Stimulated activated CD8-positive, alpha-beta memory T cell treated with anti-CD3 and anti-CD28 coated beads, Interleukin-2, amount 100 ng/mL, for 48 hours (primary cell): ENCODE measurements at places on chromosomes 1 and 21.

GRCh38 chr21:45365608-45366241 lies 39.2 kb upstream of the COL18A1 start:
- DNase-seq = no peak

GRCh38 chr1:172180501-172181285 lies 239.8 kb upstream of the C1orf105 start:
- peak; percentile 15 for DNase-seq

- no peak for DNase-seq
Observed at GRCh38 chr1:6447818-6448748, 17.9 kb downstream of the TNFRSF25 start.

GRCh38 chr1:58585166-58585565 lies 8.1 kb upstream of the TACSTD2 start:
- no peak for DNase-seq

DNA sequence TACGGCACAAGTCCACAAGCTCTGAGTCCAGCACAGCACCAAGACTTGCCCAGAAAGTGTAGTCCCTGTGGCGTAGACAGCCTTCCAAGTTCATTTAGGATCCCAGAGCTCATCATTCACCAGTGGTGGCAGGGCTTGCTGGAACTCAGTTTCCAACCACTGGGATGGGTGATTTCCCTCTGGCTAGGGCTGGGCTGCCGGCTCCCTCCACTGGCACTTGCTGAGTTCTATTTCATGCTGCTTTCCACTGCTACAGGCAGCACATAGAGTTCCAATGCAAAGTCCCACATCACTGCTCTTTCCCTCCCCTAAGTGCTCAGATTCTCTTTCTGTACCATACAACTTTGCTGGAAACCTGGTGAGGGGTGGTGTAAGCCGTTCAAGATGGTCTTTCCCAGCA lies 510.3 kb upstream of the TMPRSS15 start:
- no peak for DNase-seq

DNA sequence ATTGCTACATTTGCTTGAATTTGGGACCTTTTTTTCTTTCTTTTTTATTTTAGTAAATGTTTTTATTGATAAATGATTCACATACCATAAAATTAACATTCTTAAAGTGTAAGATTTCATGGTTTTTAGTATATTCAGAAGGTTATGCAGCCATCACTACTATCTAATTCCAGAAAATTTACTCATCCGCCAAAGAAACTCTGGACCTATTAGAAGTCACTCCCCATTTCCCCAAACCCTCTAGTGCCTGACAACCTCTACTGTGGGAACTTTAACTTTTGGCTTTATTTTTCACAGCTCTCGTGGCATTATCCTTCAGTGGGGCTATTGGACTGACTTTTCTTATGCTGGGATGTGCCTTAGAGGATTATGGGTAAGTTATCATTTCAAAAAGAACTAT lies 4.5 kb downstream of the LEPR start:
- DNase-seq = no peak

DNA sequence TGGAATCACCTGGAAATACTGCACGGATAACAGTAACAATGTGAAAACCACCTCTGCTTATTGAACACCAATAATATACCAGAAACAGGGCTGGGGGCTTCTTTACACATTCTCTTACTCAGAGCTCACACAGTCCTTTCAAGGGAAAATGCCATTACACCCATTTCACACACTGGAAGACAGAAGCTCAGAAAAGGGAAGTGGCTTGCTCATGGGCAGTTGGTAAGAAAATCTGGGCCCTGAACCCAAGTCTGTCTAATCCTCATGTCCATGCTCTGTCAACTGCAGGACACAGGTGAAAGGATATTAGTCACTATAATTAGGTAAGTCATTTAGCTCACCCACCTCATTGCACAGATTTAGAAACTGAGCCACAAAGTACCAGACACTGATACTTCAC lies 18.6 kb downstream of the C8A start:
- DNase-seq = no peak

GRCh38 chr21:42959728-42960127 lies 14.6 kb upstream of the PKNOX1 start:
- no peak for DNase-seq

DNA sequence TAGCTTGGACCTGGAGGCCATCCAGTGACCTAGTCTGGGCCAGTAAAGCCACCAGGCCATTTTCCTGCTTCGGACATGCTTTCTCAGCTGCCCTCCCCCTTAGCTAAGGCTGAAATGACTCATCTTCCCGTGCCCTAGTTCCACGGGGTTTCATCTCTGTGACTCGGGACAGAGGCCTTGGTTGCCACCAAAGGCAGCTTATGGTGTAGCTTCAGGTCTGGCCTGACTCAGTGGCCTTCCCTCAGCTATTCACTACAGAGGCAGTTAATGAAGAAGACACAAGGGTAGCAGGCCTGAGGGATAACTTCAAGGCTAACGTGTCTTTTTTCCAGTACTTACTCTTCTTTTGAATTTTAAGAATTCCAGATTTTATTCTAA lies 82.4 kb downstream of the PBX1 start:
- no peak for DNase-seq

DNA sequence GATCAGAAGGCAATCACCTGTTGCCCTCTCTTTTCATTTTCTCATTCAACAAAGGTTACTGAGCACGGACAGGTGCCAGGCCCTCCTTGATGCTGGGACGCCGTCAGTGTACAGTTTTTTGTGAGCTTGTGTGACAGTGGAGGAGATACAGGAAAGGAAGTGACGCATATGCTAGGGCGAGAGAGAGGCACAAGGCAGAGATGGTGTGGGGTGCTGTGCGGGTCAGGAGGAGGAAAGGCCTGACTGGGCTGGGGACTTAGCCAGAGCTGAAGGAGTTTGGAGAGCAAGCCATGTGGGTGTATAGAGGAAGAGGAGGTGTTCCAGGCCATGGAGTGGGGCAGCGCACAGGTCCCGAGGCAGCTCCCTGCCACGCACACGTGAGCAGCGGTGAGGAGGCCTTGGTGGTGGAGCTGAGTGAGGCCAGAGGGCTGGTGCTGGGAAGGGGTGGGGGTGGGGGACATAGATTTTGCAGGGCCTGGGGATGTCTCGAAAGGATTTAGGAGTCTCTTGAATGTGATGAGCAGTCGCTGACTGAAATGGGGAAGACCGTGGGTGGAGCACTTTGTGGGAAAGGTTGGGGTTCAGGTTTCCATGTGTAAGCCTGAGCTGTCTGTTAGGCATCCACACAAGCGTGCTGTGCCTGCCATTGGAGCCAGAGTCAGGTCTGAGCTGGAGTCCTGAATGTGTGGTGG lies 46.0 kb downstream of the TRAPPC10 start:
- DNase-seq = no peak

DNA sequence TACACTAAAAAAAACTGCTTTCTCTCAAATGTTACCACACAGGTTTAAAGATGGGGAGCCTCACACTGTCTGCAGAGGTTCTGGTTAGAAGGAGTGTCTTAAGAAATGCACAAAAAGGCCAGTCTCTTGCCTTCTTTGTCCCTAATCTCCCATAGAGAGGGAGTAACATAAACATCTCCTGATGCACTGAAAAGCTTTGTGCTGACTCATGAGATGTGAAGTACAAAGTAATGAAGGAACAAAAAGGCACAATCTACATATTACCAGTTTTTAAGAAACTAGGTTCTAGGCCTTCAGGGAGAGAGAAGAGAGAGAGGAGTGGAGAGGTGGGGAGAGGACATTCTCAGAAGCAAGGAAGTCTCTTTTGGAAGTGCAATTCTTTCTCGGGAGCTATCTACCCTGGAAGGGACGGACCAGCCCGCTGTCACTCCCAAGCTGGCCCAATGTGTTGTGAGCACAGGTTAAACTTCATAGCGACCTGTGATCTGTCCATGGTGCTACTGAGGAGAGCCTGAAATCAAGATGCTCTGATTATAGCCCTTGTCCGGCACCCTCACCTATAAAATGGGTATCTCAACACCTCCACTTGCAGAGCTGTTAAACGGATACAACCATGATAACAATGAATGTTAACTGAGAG lies 458.1 kb downstream of the DISC1 start:
- no peak for DNase-seq

DNA sequence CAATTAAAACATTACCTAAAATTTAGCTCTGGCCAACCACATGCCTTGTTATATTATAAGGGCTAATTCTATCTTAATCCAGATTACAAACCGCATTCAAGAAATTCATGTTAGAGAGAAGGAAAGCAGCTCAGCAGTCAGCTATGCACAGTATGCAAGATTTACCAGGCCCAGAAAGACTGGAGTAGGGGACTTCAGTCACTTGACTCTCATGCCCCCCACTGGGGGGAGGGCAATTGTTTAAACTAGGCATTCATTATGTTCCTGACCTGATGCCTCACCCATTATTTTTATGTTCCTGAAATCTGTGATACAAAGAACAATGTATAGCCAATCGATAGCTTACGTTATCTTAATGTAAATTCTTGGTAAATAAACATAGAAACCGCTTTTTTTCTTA lies 96.9 kb downstream of the ZNF644 start:
- DNase-seq = no peak

DNA sequence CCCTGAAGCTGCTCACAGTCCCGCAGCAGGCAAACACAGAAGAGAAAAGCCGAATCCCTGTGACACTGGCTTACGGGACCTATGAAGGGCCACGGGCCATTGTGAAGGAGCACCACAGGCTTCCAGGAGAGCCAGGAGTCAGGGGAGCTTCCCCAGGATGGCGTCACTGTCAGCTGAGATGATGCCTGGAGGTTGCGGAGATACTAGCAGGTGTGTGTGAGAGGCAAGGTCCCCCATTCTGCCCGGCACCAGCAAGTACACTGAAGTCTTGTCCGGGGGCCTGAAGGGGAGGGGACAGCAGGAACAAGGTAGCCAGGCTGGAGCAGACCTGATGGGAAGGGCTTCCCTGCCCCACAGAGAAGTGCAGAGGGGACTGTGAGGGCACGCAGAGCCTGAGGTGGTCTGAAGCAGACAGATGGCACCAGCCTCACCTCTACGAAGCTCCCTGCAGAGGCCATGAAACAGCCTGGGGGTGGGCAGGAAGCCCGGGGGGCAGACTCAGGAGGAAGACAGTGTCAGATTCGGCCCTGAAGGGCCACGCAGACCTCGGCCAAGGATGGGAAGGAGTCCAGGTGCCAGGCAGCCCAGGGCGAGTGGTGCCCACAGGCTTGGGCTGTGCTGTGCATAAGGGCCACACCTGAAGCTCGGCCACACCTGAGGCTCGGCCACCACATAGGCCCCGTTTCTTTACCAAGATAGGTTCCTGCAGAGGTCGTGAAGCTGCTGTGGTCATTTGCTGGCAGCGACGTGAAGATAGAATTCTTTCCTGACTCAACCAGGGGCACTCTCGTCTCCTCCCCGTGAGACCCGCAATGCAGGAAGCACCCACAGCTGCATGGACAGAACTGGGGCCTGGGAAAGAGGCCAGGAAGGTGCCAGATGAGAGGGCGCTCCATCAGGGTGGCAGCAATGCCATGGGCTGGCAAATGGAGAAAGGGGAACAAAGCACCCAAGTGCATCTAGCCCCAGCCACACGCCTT lies 10.1 kb downstream of the TCP10L start:
- DNase-seq = no peak

- DNase-seq = no peak
Observed at GRCh38 chr1:182867861-182868260, 28.7 kb downstream of the DHX9 start.

DNA sequence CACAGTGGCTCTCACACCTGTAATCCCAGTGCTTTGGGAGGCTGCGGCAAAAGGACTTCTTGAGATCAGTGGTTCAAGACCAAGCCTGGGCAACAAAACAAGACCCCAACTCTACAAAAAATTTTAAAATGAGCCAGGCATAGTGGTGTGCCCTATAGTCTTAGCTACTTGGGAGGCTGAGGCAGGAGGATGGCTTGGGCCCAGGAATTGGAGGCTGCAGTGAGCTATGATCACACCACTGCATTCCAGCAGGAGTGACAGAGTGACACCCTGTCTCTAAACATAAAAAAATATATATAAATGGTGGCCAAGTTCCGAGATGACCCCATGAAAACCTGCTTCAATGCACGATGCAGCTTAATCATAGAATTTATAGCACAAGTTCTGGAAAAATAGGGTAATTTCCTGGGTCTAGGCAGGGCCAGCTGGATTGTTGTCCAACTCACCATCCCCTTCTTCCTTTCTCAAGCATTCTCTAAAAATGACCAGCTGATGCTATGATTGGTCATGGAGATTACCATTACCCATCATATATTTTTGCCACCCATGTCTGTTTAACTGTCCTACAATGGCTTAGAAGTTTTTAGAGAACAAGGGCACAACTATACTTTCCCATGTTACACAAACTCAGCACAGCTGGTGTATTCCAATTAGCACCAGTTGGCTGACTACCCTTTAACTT lies 5.3 kb upstream of the GNPAT start:
- no peak for DNase-seq

DNA sequence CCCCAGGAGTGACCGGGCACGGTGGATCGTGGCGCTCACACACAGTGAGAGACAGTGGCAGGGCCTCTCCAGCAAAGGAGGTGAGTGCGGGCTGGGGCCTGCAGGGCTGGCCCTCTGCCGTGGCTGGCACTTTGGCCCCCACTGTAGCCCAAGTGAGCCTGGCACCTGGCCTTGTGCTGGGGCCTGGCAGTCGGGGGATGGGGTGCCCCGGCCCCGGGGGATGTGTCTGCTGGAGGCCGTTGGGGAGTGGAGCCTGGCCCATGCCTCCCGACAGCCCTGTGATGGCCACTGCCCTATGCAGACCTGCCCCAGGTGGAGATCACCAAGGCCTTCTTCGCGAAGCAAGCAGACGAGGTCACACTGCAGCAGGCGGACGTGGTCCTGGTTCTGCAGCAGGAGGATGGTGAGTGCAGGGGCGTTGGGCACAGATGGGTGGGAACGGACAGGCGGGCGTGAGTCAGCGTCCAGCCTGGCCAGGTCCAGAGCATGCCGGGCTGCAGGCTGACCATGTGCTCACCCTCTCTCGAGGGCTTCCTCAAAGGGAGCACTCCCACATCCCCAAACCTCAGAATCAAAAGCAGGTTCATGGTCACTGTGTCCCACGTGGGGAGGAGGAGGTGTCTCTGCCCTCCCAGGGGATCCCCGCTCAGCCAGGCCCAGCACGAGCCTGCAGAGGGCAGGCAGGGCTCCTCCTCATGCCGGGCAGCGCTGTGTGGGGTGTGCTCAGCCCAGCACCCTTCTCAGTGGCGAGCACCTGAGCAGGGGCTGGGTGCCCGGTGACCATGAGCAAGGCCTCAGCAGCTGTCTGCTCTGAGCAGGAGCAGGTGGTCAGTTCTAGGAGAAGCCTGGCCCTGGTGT lies 25.3 kb downstream of the ARHGEF16 start:
- DNase-seq = no peak

GRCh38 chr1:234614081-234614489 lies 4.1 kb upstream of the IRF2BP2 start:
- no peak for DNase-seq

DNA sequence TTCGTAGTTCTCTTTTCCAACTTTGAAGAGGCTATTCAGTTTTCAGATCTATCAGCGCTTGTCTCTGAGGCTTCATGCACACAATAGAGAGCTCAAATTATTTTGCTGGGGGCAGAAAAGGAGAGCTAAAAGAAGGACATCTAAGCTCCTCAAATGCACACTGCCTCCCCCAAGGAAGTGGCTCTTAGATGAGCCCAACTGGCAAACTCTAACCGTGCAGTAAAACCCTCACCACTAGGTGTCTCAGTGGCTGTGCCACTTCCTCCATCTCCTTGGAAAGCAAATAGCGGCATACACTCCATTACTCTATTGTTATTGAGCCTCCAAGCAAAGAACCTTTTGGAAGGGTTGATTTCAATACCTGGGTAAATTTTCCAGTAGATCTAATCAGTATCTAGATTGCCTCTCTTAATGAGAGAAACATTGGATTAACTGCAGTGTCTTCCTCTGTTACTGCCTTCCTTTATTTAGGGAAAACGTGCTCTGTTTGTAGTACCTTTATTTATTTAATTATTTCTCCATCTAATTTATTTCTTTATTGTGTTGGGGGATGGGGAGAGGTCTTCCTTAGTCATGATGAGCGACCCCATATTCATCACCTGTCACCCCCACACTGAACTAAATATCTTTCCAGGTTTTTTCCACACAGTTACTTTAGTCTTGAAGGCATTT lies 9.2 kb upstream of the SFPQ start:
- DNase-seq = no peak
